ENCODE measurements at places on chromosomes 7 and 10.

GRCh38 chr10:77974396-77975074, 48.0 kb upstream of the DLG5 start:
- peak; percentile 55 for DNase-seq

- peak; percentile 67 for DNase-seq
These were observed 922 bp downstream of the PPA1 start for GRCh38 chr10:70232155-70232858.

DNA sequence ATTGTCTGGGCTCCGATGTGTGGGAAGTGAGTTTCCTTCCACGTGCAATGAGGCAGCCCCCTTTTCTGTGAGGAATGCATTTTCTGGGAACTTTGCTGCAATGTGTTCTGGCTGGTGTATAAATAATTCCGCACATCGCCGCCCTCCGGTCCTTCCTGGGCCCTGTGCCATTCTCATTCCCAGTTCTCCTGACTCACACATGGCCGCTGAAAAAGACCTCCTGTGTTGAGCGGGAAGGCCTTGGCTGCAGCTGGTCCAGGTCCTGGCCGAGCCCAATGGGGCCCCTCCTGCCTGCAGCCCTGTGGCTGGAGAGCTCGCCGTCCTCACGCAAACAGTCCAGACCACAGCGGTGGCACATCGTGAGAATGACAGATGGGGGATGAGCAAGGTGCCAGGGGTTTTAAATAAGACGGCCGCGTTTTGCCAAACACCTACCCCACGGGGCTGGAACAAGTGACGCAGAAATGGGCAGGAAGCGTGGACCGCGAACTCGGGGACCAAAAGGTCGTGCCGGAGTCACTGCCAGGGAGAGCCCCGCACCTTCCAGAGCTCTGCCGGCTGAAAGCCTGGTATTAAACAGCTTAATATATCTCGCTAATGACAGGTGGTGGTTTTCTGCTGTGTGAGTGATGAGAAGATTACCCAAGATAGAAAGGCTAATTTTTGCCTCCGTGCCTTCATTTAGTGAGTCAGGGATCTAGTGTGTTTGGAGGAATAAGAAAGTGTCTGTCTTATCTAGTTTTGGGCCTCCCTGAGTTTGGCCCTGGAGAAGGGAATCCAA, 37.0 kb downstream of the FAM20C start:
- no peak for DNase-seq

DNA sequence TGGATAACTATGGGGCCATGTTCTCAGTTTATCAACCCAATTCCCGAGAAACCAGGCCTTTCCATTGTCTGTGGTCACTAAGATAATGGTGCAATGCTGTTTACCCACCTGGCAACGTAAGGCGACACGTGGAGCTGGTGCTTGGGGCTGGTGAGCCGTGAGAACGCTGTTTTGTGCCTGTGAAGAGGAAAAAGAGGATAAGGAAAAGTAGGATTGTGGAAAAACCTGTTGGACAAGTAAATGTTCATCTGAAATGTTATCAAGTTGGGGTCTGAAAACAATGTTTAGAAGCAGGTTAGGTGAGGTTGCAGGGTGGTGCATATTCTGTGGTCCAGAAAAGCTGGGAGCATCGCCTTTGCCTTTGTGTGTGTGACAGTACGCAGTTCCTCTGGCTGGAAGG, 88.5 kb downstream of the PPP1R17 start:
- no peak for DNase-seq

GRCh38 chr7:82204694-82205093, 238.9 kb downstream of the CACNA2D1 start:
- DNase-seq = peak; percentile 18

- peak; percentile 76 for DNase-seq
These were observed at the start of gene CDK6 for GRCh38 chr7:92836489-92836999. Gene CDK6, minus strand, starts transcription at chr7:92836573. Its CDS starts 3,250 bp downstream, at chr7:92833323.

- no peak for DNase-seq
These were observed 35.6 kb downstream of the COL13A1 start for GRCh38 chr10:69837261-69837660.

- DNase-seq = no peak
These were observed 106.4 kb upstream of the GPR26 start for GRCh38 chr10:123559823-123560092.

- no peak for DNase-seq
These were observed 358.7 kb downstream of the PHF14 start for GRCh38 chr7:11332186-11332864.

DNA sequence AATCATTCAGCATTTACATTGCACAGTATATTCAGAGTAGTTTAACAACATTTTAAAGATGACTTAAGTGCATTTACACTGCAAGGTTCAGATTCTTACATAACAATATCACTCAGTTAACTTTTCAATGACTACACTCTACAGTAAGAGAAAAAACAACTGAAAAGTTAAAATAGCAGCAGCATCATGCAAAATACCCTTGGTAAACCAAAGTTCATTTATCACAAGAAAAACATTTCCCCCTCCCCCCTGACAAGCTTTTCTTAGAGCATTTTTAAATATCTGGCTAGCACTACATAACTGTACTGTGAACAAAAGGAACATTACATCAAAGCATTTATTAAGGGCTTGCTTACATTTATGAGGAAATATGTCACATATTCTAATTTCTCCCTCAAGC, 179.5 kb upstream of the HGF start:
- DNase-seq = no peak

GRCh38 chr7:17902599-17902998, 37.7 kb downstream of the SNX13 start:
- DNase-seq = no peak

- DNase-seq = no peak
These were observed 28.4 kb upstream of the SORCS3 start for GRCh38 chr10:104612571-104613205.

GRCh38 chr10:123149568-123150270, 1.8 kb downstream of the HMX2 start:
- DNase-seq = peak; percentile 61

DNA sequence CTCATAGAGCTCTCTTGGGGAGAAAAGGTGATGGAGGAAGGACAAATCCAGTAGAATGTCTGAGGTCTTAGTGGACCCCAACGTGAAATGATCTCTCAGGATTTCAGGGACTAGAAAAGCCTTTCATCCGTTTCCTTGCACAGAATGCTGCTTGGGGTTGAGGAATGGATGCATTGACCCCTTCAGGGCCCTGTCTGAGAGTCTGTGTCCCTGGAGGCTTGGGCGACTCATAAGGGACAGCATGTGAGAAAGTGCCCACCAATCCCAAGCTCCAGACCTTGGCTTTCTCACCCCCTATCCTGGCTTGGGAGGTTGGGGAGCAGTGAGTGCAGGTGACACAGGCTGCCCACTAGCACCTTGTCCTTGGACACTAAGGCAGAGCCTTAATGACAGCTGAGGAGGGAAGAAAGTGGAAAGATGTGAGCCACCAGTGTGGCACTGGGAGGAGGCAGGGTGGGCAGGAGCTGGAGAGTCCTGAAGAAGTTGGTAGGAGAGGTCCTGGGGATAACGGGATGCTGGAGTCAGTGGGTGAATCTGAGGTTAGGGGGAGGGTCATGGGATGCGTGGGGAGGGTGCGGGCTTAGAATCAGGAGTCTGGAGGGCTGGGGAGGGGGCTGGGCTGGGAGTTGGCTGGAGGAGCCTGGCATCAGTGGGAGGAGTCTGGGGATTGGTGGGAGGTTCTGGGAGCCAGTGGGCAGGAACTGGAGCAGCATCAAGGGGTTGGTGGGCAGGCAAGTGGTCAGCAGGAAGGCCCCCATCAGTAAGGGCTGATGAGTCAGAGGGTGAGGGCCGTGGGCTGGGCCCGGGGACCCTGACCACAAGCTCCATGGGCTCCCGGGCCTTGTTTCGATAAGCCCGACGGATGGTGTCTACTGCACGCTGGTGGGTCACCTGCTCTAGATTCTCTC, 8.6 kb downstream of the LZTS2 start:
- DNase-seq = no peak

GRCh38 chr7:148042935-148043631, 547.5 kb upstream of the C7orf33 start:
- no peak for DNase-seq

DNA sequence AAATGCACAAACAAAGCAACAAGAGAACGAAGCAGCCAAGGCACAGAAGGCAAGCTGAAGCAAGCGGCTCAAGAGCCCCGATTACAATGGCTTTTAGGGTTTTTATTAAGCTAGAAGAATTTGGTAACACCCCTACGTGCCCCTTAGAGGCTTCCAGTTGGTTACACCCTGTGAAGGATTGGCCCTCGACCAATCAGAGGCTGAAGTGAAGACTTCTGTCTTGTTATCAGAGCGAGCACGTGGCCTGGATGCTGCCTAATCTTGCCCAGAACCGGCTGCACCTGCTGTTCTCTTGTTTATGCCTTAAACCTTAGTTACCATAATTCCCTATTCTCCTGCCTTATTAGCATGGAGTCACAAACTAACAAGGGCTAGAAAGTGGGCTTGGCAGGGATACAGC, 21.4 kb downstream of the KCNK18 start:
- peak; percentile 89 for DNase-seq

DNA sequence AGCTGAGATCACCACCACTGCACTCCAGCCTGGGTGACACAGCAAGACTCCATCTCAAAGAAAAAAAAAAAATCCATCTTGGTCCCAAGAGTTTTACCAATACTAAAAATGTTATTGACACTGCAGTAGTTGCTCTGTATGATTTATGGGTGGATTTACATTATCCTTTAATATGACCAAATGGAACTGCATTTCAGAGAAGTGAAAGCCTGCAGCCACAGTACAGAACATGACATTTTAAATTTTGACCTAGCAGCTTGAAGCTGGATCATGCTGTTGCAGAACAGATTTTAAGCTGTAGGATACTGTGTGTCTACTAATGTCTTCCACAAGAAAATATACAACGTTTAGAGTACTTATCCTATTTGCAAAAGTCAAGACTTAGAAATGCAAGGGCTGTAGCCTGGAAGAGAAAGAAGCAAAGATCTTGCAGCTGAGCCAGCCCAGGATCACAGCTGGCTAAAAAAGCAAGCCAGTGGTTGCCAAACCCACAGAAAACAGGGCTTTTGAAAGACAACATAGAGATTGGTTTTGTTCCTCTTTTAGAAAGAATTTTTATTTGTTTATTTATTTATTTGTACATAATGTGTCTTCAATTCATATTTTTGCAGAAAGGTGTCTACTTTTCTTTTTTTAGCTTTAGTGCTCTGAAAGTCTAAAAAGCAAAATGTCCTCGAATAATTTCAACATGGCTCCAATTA, 55.2 kb upstream of the WNT16 start:
- DNase-seq = no peak

DNA sequence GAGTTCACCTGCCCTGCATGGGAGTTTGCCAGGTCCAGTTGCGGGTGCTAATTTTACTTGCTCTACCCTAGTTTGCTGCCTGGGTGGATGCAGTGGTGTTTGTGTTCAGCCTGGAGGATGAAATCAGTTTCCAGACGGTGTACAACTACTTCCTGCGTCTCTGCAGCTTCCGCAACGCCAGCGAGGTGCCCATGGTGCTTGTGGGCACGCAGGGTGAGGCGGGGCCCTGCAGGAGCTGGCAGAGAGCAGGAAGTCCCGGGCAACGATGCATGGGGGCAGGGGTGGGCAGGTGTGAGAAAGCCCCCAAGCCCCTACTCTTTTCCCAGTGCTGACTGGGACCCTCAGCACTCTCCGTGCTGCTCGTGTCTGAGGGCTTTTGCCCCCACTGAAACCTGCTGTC, 31.3 kb downstream of the AGAP3 start:
- no peak for DNase-seq

GRCh38 chr10:87547734-87548311, 43.1 kb downstream of the MINPP1 start:
- peak; percentile 50 for DNase-seq

- DNase-seq = no peak
These were observed 195.4 kb downstream of the MAD1L1 start for GRCh38 chr7:2037301-2037807.
